ENCODE measurements at places on chromosomes 2 and 18. TPM values are rescaled to one million over a fixed set of nuclear protein-coding genes. Genes with fewer than 3 reads are reported as not detected.

GRCh38 chr2:28390746-28391563, 1.7 kb upstream of the FOSL2 start:
- DNase-seq, result no peak

GRCh38 chr18:9683418-9684396, 24.4 kb upstream of the RAB31 start:
- DNase-seq, result peak; percentile 26

DNA sequence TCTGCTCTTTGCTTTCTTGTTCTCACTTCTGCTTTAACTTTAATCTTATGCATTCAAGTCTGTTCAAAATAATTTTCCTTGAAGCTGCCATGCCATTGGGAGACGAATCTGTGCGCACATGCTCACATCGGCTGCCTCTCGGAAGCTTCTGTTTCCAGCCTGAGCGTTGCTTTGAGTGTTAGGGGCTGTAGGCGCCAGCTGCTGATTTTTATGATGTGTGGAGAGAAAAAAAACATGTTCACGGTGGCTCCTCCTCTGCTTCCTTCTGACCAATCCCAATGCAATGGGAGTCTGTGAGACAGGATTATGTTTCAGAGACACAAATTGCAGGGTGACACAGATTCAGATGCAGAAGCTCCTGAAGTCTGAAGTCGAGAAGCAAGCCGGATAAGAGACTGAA, at the start of gene MC4R:
TSS of gene MC4R (minus strand) at position 180 of the 400 bp plus-strand sequence. CDS start 426 bp downstream, outside the sequence.
- DNase-seq, result no peak

DNA sequence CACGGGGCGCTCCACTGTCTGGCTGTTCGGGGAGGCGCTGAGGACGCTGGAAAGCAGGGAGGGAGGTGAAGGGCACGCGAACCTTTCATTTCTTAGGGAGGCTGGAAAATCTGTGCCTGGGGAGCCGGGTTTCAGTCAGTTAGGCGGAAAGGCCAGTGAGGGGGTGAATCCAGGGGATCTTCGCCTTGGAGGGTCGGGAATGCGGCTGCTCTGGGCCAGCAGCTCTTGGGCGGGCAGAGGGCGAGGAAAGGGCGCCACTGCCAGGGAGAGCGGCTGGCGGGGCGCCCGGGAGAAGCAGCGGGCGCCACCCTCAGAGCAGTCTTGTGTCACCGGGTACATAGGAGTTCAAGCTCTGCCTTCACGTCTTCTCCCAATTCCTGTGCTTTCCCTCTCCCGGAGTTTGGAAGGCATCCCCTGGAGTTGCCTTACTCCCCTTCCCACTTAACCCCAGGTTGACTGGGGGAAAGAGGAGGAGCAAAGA, 1.4 kb downstream of the CCDC85A start:
- DNase-seq, result no peak

DNA sequence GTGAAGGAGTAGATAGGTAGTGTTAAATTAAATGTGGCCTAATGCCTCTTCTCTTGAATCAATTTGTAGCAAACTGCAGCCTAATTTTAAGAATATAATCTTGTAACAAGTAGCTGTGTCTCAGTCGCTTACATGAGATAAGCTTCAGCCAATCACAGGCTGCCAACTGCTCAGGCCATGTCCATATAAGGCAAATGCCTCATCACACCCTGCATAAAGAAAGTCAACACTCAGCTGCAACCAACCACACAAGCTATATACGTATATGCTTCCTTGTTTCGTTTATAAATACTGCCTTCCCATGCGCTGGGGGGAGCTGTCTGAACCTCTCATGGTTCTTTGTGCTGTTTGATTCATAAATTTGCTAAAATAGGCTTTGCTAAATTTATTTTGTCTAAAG, 476.3 kb downstream of the TRIB2 start:
- DNase-seq, result no peak

GRCh38 chr2:197121255-197121654, 189.3 kb downstream of the ANKRD44 start:
- DNase-seq, result no peak

DNA sequence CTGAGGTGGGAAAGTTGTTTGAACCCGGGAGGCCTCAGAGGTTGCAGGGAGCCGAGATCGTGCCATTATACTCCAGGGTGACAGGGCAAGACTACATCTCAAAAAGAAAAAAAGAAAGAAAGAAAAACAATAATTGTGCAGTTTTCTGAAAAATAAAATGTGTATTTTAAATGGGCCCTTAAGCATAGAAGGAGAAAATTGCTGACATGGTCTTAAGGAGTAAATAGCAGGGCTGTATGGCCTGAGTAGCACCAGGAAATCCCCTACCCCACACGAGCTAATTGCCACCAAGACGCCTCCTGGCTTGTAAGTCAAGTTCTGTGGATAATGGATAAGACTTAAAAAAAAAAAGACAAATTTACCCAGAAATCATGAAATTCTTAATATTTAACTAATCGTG, 271.4 kb upstream of the NCKAP5 start:
- no peak for DNase-seq

DNA sequence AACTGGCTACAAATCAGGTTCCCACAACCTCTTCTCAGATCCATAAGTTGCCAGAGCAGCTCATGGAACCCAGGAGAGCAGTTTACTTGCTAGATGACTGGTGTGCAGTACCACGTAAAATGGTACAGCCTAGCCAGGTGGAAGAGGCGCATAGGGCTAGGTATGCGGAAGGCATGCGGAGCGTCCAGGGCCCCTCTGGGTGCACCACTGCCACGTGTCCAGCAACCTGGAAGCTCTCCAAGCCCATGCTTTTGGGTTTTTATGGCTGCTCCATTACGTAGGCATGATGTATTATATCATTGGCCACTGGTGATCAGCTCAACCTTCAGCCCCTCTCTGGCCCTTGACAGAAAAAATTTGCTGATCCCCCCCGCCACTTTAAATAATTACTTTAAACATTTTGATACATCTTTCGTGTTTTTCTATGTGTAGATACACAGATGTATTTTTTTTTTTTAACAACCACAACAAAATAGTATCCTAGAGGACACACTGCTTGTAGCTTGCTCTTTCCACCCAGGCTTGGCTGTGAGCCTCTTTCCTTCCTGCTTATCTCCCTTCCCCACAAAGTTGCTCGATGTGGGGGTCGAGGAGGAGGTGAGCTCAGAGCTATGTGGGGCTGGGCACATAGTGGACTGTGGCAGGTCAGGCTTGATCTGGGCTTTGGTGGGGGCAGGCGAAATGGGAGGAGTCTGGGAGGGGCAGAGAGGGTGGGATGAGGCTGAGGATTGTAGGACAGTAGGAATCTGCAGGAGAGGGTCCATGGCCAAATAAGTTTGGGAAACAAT, 65.4 kb upstream of the MCFD2 start:
- DNase-seq, result no peak

GRCh38 chr2:40416486-40416885, 35.4 kb downstream of the SLC8A1 start:
- no peak for DNase-seq

The PLB1 gene
- 1.8 TPM for polyA plus RNA-seq

The RBFA gene
- 31.7 TPM for polyA plus RNA-seq

The UGT1A5 gene
- not detected for polyA plus RNA-seq

All from HepG2 (cell line).